Caco-2 (cell line): ENCODE measurements at places on chromosomes 3 and 15. TPM values are rescaled to one million over a fixed set of nuclear protein-coding genes. Genes with fewer than 3 reads are reported as not detected.
A peak's percentile ranks its signal among the peaks of the same experiment; 100 is the strongest.

The KCNMB3 gene
- total RNA-seq: 6.7 and 6.9 TPM in 2 replicates

The PATL2 gene
- total RNA-seq: 0.32 TPM in 1 of 2 replicates, not detected in the other

DNA sequence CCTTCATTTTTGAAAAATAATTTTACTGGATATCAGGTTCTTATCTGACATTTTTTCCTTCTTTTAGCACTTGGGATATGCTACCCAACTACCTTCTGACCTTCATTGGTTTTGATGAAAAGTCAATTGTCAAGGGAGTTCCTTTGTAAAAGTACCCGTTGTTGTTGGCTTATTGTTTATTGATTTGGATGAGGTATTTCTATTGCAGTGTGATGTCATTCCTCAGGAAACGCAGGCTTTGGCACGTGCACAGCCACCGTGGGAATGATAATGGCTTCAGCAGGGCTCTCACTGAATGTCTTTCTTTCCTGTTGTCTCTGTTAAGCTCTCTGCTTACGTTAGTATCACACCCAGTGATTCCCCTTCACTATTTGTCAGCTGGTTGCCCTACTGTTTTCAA is 944.6 kb downstream of the CADM2 start:
- no peaks in the 10 kb centered on the region for H3K27me3 ChIP-seq
- H3K27ac ChIP-seq: no peak overlapping the region
- H3K36me3 ChIP-seq: no peaks in the 10 kb centered on the region

DNA sequence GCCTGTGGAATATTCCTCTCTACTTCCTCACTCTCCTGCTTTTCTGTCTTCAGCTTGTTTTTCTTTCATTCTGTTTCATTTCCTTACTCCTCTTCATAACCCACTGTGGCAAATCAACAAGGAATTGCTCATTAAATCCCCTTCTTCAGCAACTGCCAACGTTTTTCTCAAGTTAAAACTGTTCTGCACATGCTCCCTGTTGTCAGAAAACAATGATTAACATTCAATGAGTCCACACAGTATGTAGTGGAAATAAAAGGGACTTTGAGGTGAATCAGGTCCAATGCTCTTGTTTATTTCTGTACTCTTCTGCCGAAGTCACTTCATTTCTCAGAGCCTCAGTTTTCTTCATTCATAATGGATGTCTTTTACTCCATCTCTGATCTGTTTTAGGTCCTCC is 11.9 kb upstream of the ROBO2 start:
- no peaks in the 10 kb centered on the region; the same call in 1 of the 2 replicates for H3K4me1 ChIP-seq
- H3K36me3 ChIP-seq: no peaks in the 10 kb centered on the region
- DNase-seq: no peak

GRCh38 chr15:78092261-78093041 is at the start of gene SH2D7:
SH2D7 (plus strand) TSS chr15:78092561; CDS start chr15:78092585, 24 bp downstream.
- no peaks in the 10 kb centered on the region for H3K36me3 ChIP-seq
- no peaks in the 10 kb centered on the region for H3K27me3 ChIP-seq
- H3K4me1 ChIP-seq: peaks cover 15% of the 10 kb centered on the region
- no peak for DNase-seq

- no peaks in the 10 kb centered on the region for H3K27me3 ChIP-seq
- no peak overlapping the region for H3K4me3 ChIP-seq
- no peak for DNase-seq
- H3K4me1 ChIP-seq: no peaks in the 10 kb centered on the region
- H3K27ac ChIP-seq: no peak overlapping the region
Measured at GRCh38 chr15:81485806-81486205, 111.8 kb upstream of the TMC3 start.

DNA sequence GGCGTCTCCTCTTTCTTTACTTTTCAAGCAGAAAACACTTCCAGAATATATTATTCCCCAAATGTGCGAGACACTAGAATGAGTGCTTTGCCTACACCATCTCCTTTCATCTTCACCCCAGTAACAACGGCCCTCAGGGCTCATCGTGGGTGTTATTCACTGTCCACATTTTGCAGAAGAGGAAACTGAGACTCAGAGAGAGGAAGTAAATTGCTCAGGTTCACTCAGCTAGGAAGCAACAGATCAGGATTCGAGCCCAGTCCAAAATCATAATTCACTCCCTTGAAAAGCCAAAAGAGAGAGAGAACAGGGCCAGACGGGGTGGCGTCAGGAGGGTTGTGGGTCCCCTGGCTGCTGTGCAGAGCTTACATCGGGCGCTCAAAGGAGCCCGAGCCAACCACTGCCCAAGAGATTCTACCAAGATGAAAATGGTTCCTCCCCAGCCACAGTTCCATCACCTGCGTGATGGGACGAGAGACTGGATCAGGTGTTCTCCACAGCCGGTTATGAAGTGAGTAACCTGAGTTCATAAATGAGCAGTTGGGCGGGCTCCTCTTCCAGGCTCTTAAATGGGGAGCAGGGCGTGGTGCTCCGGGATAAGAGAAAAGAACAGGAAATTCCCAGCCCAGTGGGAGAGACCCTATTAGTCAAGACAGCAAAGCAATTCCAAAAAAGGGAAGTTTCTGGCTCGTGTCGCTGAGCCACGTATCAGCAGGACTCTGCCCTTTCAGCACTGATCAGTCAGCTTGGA is 48.6 kb upstream of the FLNB start:
- H3K27ac ChIP-seq: peak overlapping the region; percentile 79
- H3K36me3 ChIP-seq: no peaks in the 10 kb centered on the region
- no peaks in the 10 kb centered on the region for H3K27me3 ChIP-seq
- DNase-seq: no peak
- H3K4me1 ChIP-seq: peaks cover 32% of the 10 kb centered on the region
- H3K4me3 ChIP-seq: no peak overlapping the region

DNA sequence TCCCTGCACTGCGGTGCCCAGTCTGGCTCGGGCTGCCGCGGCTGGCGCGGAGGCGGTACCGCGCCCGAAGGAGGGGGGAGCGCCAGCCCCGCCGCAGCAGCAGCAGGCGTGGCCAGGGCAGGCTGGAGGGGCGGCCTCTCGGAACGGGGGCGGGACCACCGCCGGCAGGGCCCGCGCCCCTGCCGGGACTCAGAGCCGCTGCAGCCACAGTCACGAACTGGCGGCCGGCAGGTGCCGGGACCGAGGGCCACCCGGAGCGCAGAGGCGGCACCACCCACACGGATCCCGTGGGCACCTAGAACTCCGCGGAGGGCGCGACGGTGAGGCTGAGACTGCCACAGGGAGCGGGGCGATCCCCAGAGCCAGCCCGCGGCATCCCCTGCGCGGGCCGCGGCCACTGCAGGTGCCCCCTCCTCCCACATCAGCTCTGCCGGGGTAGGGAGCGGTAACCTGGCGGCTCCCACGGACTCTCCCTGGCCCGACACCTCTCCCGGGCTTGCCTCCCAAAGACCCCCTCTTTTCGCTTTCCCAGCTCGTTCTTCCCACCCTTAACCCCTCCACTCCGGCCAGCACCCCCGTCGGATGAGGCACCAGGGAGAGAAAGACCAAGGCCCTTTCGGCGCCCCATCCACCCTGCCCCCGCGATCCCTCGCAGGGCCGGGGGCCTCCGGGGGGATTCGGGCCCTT is at the start of gene VWA5B2:
TSS of gene VWA5B2 (plus strand) at position 192 of the 687 bp plus-strand sequence. CDS start 944 bp downstream, outside the sequence.
- H3K27me3 ChIP-seq: peaks cover 5% of the 10 kb centered on the region
- peaks cover 9% of the 10 kb centered on the region for H3K4me1 ChIP-seq

The GPR62 gene
- total RNA-seq: not detected in 2 replicates

DNA sequence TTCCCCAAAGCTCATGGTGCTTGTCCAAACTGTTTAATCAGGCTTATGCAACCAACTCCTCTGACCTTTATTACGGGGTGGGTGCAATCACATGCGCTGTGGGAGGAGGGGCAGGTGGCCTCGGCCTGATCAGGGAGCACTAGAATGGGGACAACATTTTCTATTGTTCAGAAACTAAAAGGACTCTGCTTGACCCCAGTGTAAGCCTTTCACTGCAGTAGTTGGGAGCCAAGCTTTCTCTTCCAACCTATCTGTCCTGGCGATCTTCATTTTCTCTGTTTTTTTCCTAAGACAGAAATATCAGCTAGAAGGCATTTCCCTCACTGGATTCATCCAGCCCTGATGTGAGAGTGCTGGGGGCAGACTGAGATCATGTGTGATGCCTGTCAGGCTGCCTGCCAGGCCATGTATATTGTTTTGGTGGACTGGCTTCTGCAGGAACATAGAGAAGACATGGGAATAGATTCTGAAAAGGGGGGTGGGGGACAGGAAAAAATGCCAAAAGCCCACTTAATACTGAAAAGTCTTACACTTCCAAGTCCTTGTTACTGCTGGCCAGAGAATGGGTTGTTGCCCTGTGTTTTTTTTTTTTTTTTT is 627.0 kb upstream of the TBL1XR1 start:
- peak; percentile 66 for DNase-seq
- peak overlapping the region; percentile 77 for H3K27ac ChIP-seq
- no peaks in the 10 kb centered on the region for H3K36me3 ChIP-seq
- no peak overlapping the region for H3K4me3 ChIP-seq
- peaks cover 38% of the 10 kb centered on the region for H3K4me1 ChIP-seq

- peaks cover 8% of the 10 kb centered on the region; the same call in 1 of the 2 replicates for H3K4me1 ChIP-seq
- H3K4me3 ChIP-seq: no peak overlapping the region
- DNase-seq: no peak
- no peaks in the 10 kb centered on the region for H3K36me3 ChIP-seq
Measured at GRCh38 chr3:172680684-172681083, 30.2 kb downstream of the NCEH1 start.

DNA sequence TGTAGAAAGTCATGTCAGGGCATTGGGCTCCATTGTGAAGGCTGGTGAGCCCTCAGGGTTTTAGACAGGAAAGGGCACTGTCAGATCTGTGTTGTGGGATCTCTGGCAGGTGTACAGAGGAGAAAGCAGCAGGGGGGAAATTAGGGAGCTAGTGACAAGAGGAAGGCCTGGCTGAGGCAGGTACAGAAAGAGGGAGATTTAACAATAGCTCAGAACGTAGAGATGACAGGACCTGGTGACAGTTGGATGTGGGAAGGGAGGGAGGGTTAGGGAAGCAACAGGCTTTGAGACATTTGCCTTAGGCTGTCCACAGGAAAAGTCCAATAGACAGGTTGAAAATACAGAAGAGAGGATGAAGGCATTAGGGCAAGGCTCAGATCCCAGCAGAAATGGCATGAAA is 288.1 kb downstream of the EPHB1 start:
- H3K36me3 ChIP-seq: no peaks in the 10 kb centered on the region
- H3K4me1 ChIP-seq: no peaks in the 10 kb centered on the region
- no peak overlapping the region for H3K27ac ChIP-seq
- H3K27me3 ChIP-seq: no peaks in the 10 kb centered on the region

The ZNF502 gene
- 2.0 TPM in 2 replicates for total RNA-seq
